ENCODE measurements at places on chromosomes 6 and 20. TPM values are rescaled to one million over a fixed set of nuclear protein-coding genes. Genes with fewer than 3 reads are reported as not detected.

The TPD52L1 gene
- total RNA-seq: 22.7 TPM

- no peaks in the 10 kb centered on the region for H3K27me3 ChIP-seq
- no peak overlapping the region for H3K4me3 ChIP-seq
- peak; percentile 98 for DNase-seq
- H3K36me3 ChIP-seq: peaks cover 14% of the 10 kb centered on the region
- H3K27ac ChIP-seq: peak overlapping the region; percentile 55
- H3K4me1 ChIP-seq: peaks cover 14% of the 10 kb centered on the region
Observed at GRCh38 chr20:47205577-47206123, 150.8 kb downstream of the ZMYND8 start.

DNA sequence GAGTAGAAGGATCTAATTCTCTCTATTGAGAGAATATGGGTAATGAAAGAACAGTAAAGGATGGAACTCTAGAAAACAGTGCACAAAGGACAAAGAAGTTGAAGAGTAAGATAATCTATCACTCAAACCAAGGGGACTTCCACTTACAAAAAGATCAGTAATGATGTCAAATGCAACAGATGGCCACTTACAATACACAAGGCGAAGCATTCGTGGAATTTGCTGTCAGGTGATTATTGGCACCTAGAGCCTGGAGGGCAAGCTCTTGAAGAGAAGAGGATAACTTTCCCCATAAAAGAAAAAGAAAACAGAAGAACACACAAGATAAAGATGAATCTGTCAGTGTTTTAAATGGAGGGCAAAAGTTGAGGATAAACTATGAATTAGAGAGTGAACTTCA lies 256.0 kb upstream of the TCF21 start:
- no peaks in the 10 kb centered on the region for H3K27me3 ChIP-seq
- no peaks in the 10 kb centered on the region for H3K36me3 ChIP-seq
- peaks cover 20% of the 10 kb centered on the region for H3K4me1 ChIP-seq
- H3K27ac ChIP-seq: no peak overlapping the region
- DNase-seq: no peak

- peaks cover under 1% of the 10 kb centered on the region for H3K4me1 ChIP-seq
- no peak overlapping the region for H3K4me3 ChIP-seq
- H3K27ac ChIP-seq: no peak overlapping the region
- peak; percentile 88 for DNase-seq
- no peaks in the 10 kb centered on the region for H3K36me3 ChIP-seq
Observed at GRCh38 chr20:8640461-8640860, 428.4 kb upstream of the PLCB4 start.

Data from osteoblast (primary cell).